ENCODE measurements at places on chromosomes 3 and 15. TPM values are rescaled to one million over a fixed set of nuclear protein-coding genes. Genes with fewer than 3 reads are reported as not detected.

GRCh38 chr3:145842294-145842902 is 318.6 kb downstream of the PLOD2 start:
- DNase-seq: no peak
- no peaks in the 10 kb centered on the region for H3K36me3 ChIP-seq
- no peak overlapping the region for H3K27ac ChIP-seq
- H3K4me3 ChIP-seq: no peak overlapping the region
- H3K4me1 ChIP-seq: no peaks in the 10 kb centered on the region
- H3K27me3 ChIP-seq: no peaks in the 10 kb centered on the region

DNA sequence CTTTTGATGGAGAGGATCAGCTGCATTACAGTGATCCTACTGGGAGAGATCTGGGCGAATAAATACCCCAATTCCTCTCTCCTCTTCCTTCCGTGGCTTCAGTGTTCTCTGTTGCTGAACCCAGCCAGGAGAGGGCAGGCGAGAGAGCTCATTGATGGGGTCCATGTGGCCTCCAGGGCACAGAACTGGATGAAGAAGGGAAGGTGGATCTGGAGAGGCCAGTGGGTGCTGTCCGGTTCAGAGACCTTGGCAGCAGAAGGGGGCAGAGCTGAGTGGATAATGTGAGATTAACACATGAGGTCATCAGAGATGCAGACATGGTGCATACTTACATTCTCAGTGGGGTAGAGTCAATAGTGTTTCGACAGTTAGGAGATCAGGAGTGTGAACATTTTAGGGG is 193.6 kb downstream of the CLSTN2 start:
- H3K27me3 ChIP-seq: no peaks in the 10 kb centered on the region
- H3K27ac ChIP-seq: no peak overlapping the region
- DNase-seq: no peak
- H3K4me1 ChIP-seq: no peaks in the 10 kb centered on the region

- H3K27ac ChIP-seq: no peak overlapping the region
- DNase-seq: no peak
- H3K4me3 ChIP-seq: no peak overlapping the region
- H3K4me1 ChIP-seq: peaks cover 7% of the 10 kb centered on the region
These were observed 2.2 kb upstream of the SLC12A8 start for GRCh38 chr3:125214738-125215137.

Gene TTLL13
- not detected for total RNA-seq

DNA sequence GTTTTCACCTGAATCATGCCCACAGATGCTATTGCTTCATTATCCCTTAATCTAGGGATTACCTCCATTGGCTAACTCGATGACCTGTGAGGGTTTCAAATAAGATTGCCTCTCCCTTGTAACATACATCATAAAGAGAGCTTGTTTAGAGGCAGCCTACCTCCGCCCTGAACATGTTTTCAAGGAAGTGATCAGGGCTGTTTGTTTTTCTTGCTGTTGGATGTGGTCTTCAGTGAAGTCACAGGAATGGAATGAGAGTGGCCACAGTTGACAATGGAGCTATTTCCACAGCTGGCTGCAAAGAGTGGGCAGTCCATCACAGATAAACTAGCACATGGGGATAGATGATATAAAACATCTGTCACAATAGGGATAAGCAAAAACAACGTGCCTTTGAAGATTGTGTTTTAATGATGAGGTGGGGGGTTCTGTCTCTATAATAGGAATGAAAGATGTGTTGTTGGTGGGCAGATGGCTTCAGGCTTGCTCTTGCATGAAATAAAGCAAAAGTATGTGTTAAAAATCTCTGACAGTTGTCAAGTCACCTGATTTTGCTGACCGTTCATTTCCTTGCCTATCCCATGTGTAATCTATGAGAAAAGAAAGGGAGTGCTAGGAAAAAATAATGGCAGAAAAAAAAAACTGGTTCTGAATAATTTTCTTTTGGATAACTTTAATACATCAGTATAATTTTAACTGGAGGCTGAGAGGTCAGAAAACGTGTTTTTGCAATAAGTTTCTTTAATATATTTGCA is 642.3 kb downstream of the RBMS3 start:
- no peaks in the 10 kb centered on the region for H3K27me3 ChIP-seq
- H3K4me1 ChIP-seq: no peaks in the 10 kb centered on the region
- H3K27ac ChIP-seq: no peak overlapping the region
- H3K4me3 ChIP-seq: no peak overlapping the region

Gene CD86
- 1.2 TPM for total RNA-seq

Measured in CD8-positive, alpha-beta memory T cell (primary cell).